CD4-positive, alpha-beta T cell treated with Interleukin-6 for 4 hours (primary cell): ENCODE measurements at places on chromosomes 5 and 9.

DNA sequence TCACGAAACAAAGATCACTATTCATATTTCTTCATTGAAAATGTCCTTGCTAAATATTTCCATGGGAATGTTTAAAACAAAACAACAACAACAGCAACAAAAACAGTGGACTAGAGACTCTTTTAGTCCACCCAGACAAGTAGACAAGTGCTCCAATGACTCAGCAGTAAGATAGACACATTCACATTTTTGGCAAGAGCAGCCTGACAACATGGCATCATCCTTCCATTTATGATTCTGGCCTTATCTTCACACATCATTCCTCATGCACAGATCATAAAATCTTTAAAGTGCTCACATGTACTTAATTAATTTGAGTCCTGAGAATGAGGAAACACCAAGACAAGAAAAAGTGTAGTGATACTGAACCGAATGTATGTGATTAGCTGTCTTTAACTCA, 132.6 kb upstream of the PDE4D start:
- no peak for DNase-seq

DNA sequence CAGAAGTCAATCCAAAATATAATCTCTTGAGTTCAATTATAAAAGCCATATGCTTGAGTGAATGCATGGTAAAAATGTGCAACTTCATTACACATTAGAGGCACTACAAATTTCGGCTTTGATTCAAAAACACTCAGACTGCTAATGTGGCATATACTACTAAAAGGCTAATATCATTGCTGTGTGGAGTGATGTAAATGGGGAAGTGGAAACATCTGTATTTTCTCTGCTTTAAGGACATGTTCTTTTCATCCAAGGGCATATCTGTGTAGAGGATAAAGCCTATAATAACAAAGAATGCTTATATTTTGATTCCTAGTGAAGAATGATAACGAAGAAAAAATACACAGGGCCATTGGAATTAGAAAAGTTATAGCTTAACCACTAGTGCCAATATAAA, 643.9 kb upstream of the ZNF608 start:
- no peak for DNase-seq

- no peak for DNase-seq
Measured at GRCh38 chr9:78584589-78584988, 287.7 kb downstream of the PSAT1 start.

GRCh38 chr5:133149345-133149744, 97.5 kb downstream of the HSPA4 start:
- DNase-seq: no peak

GRCh38 chr9:38145526-38146053, 76.6 kb upstream of the SHB start:
- no peak for DNase-seq

DNA sequence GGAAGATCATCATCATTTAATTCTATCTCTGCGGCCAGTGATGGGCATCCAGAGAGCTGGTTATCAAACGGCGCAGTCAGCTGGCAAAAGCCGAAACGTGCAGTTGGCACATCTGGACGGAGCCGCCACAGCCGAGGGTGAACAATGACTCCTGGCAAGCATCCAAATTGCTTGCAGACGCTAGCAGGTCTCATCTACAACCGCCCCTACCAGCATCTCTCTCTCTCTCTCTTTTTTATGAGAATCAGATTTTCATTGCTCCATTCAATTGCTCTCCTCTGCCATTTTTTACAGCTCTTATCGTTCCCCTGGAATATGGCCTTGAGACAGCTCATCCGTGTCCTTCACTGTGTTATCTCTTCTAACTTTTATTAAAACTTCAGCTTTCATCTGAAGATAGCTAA, 165.2 kb downstream of the MAPKAP1 start:
- DNase-seq: no peak

DNA sequence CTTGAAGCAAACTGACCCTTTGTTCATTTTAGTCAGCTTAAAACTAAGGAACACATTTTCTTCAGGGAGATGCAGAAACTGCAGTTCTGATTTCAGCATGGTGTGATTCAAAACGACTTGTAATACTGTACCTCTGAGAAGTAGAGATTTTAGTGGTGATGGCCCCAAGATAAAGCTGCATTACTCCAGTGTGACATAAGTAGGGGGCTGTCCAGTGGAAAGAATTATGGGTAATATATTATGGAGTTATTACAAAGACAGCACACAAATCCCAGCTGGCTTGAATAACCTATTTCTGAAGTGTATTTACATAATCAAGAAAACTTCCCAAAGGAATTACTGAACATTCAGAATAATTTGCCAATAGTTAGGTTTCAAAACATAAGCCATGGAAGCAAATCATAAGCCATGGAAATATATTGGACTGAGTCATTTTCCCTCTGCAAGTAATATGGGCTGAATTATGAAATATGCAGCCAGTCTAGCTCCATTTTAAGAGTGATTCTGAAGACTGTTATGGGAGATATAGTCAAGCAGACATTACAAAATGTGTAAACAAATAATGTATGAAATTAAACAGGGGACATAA, 133.7 kb upstream of the FBXL17 start:
- DNase-seq: no peak

GRCh38 chr9:976258-976942, at the start of gene DMRT3:
DMRT3 (plus strand) TSS chr9:976655; CDS start chr9:977002, 347 bp downstream.
- DNase-seq: no peak

DNA sequence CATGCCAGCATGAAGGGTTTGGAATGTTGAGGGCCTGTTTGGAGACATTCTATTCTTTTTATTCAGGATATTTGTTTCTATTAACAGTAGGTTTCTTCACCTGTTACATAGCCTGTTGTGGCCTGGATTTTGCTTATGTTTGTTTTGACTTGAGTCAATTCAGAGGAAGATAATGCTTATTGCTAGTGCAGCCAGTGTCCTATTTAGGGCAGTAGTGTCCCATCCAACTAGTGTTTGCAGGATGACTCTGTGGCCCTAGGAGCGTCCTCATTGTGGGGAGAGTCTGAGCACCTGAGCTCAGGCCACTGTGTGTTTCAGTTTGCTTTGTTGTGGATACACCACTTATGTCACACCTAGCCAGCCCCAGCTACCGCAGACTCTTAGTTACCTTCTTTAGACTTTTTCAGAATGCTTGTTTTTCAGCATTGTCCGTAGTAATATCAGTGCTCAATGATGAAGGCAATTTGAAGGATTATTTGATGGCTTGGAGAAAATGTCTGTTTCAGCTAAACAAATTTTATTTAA, 90.3 kb downstream of the ARHGEF28 start:
- DNase-seq: no peak
